ENCODE measurements at places on chromosomes 4 and X. TPM values are rescaled to one million over a fixed set of nuclear protein-coding genes. Genes with fewer than 3 reads are reported as not detected.

BLOC1S4 gene
- total RNA-seq = 12.5 TPM

TMEM47 gene
- total RNA-seq = 32.2 TPM

DIPK2B gene
- total RNA-seq = 2.2 TPM

AR gene
- 0.94 TPM for total RNA-seq

CCSER1 gene
- total RNA-seq = 336 TPM

CRMP1 gene
- total RNA-seq = 680 TPM

GAGE12J gene
- not detected for total RNA-seq

CYLC1 gene
- not detected for total RNA-seq

TMPRSS11E gene
- not detected for total RNA-seq

CCNB3 gene
- 0.31 TPM for total RNA-seq

GASK1B gene
- 8.8 TPM for total RNA-seq

MAGEB1 gene
- not detected for total RNA-seq

CXXC4 gene
- 79.8 TPM for total RNA-seq

NAP1L2 gene
- 19.7 TPM for total RNA-seq

SSX7 gene
- not detected for total RNA-seq

TLR3 gene
- total RNA-seq = 0.63 TPM

ARMCX6 gene
- total RNA-seq = 23.2 TPM

SHROOM2 gene
- 21.9 TPM for total RNA-seq

MAGEA4 gene
- not detected for total RNA-seq

TMPRSS11A gene
- not detected for total RNA-seq

GUCY1B1 gene
- total RNA-seq = 36.9 TPM

OPN1LW gene
- not detected for total RNA-seq

ADH7 gene
- total RNA-seq = not detected

SSX1 gene
- total RNA-seq = not detected

CRLF2 gene
- not detected for total RNA-seq

PPEF1 gene
- total RNA-seq = 29.7 TPM

DCAF12L1 gene
- total RNA-seq = 0.63 TPM

AKAP14 gene
- total RNA-seq = not detected

GAB1 gene
- 38.5 TPM for total RNA-seq

USP17L22 gene
- total RNA-seq = not detected

GNL3L gene
- total RNA-seq = 32.9 TPM

ASB12 gene
- total RNA-seq = 0.63 TPM

BEND2 gene
- total RNA-seq = under 0.01 TPM

All from parietal lobe (tissue), 2 donors.